Activated T-cell treated with anti-CD3 and anti-CD28 coated beads, Interleukin-2, amount 50 U/mL, for 48 hours (primary cell): ENCODE measurements at places on chromosomes 3 and 15.

GRCh38 chr3:37283011-37283410 is 108.6 kb upstream of the LRRFIP2 start:
- no peak for DNase-seq

GRCh38 chr3:113070681-113071113 is 79.9 kb downstream of the GTPBP8 start:
- no peak for DNase-seq

DNA sequence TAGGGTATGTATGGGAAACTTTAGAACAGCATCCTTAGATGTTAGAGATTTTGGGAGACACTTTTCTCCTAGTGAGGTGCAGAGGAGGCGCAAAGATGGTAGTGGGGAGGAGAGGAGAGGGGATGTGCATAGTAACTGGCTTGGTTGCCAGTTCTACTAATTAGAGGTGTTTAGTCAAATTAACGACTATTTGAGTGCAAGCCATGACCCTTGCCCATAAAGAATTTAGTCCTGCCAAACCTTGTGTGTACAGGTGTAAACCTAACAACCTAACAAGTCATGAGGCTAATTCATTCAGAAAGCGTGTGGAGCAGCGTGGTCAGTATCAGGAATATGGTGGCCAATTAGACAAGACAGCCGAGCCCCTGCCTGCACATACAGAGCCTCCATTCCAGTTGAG is 62.2 kb upstream of the SEC22A start:
- no peak for DNase-seq

- DNase-seq, result no peak
These were observed 34.6 kb upstream of the CMTM8 start for GRCh38 chr3:32203854-32204253.

DNA sequence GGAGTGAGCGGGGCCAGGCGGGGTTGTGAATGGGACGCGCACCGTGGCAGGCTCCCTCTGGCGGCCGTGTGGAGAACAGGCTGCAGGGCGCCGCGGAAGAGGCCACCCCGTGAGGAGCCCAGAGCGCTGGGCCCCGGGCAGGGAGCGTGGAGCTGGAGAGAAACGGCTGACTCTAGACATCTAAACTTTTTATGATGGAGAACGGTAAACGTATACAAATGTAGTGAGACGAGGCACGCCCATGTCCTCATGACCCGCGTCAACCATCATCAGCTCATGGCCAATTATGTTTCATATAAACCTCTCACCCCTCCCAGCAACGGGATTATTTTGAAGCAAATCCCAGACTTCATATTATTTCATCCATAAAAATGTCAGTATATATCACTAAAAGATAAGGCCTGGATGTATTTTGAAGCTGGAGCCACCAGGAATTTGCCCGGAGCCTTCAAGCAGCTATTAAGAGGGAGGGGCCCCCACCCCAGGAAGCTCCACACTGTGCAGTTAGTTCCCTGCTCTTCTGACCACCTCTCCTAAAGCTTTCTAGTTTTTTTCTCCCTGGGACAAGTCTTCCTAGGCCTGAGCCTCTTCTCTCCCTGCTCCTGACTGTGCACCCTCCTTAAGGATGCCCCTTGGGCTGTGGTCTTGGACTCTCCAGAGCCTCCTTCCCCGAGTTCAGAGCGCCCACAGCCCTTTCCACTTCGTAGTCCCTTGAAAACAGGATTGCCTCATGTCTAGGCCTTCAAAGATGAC is 149.5 kb downstream of the SMAD6 start:
- peak; percentile 86 for DNase-seq

GRCh38 chr3:119637679-119638477 is 22.5 kb downstream of the POPDC2 start:
- DNase-seq, result peak; percentile 22

DNA sequence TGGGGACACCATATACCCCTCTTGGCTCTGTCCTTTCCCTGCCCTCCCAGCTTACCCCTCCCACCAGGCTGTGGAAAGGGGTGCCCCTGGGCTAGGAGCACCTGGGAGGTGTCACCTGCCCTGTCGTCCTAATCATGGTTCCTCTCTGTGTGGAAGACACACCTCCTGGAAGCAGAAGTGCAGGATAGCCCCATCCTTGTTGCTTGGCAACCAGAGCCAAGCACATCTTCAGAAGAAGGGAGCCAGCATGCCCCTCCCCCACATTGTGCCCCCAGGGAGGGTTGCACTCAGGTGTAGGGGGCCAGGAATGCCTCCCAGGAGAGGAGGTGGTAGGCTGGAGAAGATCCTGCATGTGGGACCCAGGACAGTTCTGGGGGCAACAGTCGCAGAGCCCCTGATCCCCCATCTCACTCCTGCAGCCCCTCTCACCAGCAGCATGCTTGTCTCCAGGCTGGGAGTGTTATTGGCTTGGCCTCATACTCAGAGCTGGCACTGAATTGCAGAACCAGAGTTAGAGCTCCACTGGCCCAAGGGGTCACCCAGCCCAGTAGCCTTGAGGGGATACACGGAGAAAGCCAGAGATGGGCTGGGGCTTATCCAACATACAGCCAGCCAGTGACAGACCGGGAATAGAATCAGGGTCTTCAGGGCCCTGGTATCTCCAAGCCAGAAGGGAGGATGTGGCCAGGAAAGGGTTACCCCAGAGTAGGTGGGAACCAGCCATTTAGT is 8.4 kb downstream of the RAB6B start:
- DNase-seq, result no peak

DNA sequence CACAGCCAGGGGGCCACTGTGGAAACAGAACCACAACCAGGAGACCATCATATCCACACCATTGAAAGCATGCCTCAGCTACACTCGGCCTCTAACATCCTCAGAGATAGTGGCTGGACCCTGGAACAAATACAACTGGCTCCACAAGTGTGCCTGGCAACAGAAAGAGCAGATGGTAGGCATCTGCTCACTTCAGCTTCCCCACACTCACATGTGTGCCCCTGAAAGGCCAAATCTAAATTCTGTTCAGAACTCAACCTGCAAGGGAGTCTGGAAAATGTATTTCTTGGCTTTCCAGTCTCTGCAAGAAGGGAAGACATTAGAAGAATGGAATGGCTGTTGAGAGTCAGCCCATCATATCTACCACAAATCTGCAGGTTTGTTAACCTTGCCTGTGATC is 54.7 kb upstream of the CTNNB1 start:
- no peak for DNase-seq

GRCh38 chr15:64617727-64618126 is 157.3 kb downstream of the ZNF609 start:
- DNase-seq, result no peak

DNA sequence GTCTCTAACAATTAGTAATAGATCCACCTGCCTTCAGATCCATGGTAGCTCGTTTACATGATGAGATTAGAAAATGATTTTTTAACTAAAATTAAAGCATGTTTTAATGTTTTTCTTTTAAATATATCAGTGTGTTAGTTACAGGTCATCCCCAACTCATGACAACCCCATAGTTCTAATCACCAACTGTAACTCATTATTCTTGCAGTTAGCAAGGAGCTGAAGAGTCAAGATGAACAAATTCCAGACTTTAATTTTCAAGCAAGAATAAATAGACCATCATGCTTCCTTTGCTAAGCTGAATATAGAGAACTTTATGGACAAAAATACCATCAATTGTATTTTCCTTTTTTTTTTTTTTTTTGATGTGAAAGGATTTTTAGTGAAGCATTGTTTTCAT is 101.1 kb downstream of the TOP2B start:
- DNase-seq, result no peak

DNA sequence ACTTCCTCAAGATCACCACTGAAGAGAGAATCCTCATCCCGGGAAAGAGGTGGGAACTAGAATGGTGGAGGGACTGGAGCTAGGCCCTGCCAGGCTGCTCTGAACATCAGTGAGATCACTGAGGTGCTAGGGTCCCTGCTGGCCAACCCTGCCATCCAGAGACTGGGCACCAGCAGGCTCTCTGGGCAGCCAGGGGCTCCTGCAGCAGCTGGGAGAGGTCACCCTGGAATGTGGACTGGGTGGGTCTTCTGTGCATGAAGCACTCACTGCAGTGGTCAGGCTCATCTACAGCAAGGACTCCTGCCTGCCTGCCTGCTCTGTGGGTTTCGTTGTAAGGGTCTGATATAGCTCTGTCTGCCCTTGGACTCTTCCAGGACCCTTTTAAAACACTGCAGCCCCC is 24.9 kb downstream of the ALS2CL start:
- DNase-seq, result no peak

GRCh38 chr3:179630753-179631451 is 21.9 kb upstream of the USP13 start:
- DNase-seq, result no peak

- DNase-seq, result no peak
These were observed 305.3 kb downstream of the CHST2 start for GRCh38 chr3:143424874-143425273.

- no peak for DNase-seq
These were observed 43.0 kb downstream of the SPSB4 start for GRCh38 chr3:141093971-141094684.

DNA sequence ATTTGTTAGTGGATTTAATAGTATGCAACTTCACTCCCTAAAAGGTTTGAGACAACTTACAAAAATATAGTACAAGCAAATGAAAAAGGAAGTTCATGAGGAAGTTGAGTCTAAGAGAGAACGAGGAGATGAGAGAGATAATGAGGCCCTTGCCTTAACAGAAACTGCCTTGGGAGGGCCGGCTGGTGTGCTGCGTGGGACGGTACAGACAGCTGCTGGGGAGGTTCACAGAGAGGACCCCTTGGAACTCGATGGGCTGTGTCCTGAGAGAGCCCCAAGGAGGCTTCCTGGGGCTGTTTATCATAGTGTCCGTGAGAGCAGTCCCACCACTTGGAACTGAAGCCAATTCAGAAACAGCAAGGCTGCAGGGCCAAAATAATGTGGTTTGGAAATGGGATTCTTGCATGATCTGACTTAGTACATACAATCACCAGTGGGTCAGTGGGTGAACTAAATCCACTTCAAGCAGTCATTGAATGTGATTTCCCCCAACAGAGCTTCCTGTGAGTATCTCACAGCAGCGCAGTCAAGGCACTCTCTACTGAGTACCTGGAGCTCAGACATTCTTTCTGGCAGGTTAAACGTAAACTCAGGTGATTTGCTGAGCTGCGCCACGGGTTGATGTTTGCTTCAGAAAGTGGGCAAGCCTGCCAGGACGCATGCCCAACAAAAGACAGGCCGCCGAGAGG is 90.8 kb downstream of the CRTC3 start:
- DNase-seq, result peak; percentile 34

- peak; percentile 71 for DNase-seq
These were observed 1.4 kb downstream of the ATOSA start for GRCh38 chr15:52677593-52678467.

- no peak for DNase-seq
These were observed 14.4 kb upstream of the SENP7 start for GRCh38 chr3:101527441-101527840.

DNA sequence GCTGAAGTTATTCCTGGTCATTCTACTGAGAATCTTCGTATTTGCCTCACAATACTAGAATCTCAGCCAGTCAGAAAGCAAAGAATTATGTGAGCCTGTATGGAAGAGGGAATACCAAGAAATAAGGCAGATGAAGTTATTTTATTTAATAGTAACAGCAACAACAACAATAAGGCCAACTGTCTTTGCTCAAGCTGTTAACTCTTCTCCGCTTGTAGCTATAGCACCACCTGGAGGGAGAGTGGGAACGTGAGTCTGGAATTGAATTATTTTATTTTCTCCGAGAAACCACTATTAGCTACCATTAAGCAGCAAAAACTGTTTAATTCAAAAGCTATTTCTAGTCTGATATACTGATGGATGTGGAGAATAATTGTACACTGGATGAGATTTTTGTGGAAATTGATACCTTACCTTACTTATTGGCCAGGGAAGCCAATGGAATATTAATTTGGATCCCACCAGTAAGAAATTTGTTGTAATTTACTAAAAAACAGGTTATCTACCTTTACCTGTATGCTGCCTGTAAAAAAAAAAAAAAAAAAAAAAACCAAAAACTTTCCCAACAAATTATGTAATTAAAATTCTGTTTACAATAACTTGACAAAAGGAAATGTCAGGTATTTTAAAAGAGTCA is 50.1 kb downstream of the CALML4 start:
- no peak for DNase-seq

DNA sequence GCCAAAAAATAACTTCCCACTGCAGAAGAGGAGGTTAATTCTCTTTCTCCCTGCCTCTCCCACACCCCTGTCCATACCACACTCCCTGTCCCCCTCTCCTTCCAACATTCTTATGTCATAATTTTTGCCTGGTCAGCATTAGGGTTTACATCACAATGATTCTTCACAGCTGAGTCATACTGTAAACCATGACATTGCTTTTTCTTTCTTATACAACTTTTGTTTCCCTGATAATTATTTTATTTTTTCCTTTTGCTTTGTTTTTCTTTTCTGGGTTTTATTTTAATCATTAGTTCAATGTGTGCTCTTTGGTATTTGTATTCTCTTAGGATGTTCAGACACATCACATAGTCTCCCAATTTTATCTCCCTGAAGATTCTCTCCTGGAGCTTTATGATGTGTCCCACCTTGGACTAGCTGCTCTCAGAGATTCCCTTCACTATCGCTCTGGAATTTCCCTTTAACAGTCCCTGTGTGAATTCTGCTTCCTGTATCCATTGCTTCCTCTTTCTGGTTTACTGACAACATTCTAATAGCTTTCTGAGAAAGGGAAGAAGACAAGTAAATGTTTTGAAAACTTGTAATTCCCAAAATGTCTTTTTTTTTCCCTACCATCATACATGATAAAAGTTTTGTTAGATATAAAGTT is 70.7 kb downstream of the SOX2 start:
- no peak for DNase-seq

DNA sequence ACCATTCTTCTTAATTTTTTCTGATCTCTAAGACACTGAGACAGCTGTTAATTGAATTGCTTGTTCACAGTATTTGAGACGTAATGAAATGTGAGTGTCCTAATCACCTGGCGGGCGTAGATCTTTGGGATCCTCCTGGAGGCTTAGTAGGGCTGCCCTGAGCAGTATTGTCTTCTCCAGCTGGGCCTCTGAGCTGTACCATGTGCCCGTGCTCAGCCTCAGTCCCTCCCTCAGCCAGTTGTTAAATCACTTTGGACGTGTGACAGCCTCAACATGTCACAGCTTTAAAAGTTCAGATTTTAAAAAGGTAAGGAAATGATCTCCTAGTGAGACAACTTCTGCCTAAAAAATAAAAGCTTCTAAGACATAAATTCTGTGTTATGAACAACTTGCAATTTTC is 35.5 kb downstream of the IGF1R start:
- DNase-seq, result no peak

DNA sequence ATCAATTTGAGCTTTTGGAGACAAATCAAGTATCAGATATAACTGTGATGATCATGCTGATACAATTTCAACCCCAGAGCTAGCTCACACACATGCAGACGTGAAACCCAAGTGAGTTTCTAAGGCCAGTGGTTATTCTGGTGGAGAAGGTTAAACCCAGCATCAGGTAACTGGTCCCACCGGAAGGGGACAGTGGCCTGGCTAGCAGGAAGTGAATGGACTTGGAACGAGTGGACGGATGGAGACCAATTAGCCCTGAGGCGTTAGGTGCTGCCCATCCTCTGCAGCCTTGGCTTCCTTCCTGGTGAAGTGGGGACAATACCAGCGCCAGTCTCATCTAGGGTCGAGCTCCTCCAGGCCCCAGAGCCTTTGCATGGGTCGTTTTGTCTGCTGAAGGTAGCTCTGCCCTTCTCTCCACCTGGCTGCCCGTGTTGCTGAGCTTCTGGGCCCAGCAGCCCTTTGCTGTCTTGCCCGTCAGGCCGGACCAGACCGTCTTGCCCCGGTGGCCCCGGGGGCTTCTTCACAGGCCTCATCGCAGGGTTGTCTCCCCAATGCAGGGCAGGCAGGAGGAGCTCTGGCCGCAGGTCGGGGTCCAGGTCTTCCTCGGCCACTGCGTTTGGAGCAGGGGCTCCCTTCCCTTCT is 915 bp upstream of the KCTD6 start:
- no peak for DNase-seq

- no peak for DNase-seq
These were observed 141.2 kb downstream of the NUP210 start for GRCh38 chr3:13278783-13279531.
